Uterus (tissue), 4 donors: ENCODE measurements at places on chromosomes 2 and 18. TPM values are rescaled to one million over a fixed set of nuclear protein-coding genes. Genes with fewer than 3 reads are reported as not detected.

The TMEFF2 gene
- total RNA-seq = not detected

The FSHR gene
- total RNA-seq = not detected

The CLEC4F gene
- not detected for total RNA-seq

The ANKRD30BL gene
- total RNA-seq = 27.7 TPM

The EN1 gene
- total RNA-seq = not detected

The ERFE gene
- total RNA-seq = not detected

The BUB1 gene
- 1.2 TPM for total RNA-seq

The SP3 gene
- 100 TPM for total RNA-seq

The RSAD2 gene
- 14.7 TPM for total RNA-seq

The SERPINB3 gene
- total RNA-seq = not detected

The ZNF2 gene
- total RNA-seq = 20.2 TPM

The CRYGD gene
- not detected for total RNA-seq

The SALL3 gene
- total RNA-seq = not detected

The CHRNG gene
- total RNA-seq = not detected

The BIN1 gene
- 112 TPM for total RNA-seq

The REG3A gene
- total RNA-seq = not detected

The TMEM198 gene
- not detected for total RNA-seq

The GRHL1 gene
- total RNA-seq = 2.2 TPM
